ENCODE measurements at places on chromosomes 2 and 18.

- no peak for DNase-seq
Measured at GRCh38 chr18:63868546-63868945, 19.0 kb upstream of the SERPINB2 start.

DNA sequence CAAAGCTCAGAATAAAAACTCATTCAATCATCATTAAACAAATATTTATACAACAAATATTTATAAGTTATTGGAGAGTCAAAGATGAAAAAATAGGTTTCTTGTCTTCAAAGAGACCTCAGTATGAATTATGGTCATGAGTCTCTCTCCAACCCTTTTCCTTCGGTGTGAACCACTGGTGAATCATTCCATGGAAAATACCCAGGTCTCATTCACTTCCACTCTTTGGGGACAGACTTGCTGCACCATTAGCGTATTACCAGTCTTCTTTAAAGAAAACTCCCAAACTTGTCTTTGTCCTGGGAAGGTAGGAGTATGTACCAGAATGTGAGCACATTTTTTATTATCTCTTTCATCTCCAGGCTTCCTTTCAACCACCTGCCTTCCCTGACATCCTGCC is 257.4 kb upstream of the RBMS1 start:
- DNase-seq: no peak

DNA sequence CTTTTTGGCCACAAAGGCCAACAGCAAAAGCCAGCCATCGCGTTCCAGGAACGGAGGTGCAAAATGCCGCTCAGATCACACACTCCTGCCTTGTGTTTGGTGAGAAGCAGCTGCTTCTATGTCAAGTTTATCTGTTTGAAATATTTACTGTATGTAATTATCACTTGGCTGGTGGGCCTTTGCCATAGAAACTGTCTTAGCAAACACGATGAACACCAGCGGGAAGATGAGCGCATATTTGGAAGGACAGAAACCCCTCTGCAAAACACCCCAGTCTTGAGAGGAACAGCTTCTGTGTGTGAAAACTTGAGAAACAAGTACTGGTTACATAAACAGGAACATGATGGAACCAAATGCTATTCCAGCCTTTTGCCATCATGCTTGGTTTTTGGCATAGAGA is 59.7 kb downstream of the SCG2 start:
- DNase-seq: no peak

DNA sequence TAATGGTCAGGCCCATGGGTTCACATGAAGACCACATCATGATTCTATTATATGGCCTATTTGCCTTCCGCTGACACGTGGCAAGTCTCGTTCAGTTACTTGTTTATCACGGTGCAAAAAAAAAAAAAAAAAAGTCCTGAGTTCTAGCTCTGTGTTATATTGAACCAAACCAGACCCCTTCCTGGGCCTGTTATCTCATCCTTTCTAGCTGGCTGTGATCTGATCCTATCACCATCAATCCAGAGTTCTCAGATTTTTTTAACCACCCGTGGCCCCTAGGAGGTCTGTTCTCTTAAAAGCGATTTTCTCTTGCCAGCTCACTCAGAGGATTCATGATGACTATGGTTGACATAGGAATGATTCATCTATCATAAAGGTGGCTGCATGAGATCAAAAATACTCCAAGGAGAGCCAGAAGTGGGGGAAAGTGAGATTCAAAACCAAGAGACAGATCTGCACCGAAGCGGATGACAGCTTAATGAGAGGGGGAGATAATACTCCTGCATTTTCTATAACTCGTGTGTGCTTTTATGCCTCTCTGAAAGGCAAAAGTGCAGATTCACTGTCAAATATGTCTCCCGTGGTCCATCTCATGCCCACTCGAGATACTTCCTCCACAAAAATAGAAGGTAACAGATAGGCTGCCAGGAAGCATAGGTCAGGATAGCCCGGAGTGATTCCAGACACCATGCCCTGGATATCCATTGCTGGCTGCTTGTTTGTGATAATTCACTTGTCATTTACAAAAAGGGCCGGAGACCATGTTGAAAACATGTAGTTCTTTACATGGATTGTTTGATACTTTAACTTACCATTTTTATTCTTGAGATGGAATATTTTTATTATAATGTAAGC is 505.7 kb upstream of the KLHL29 start:
- no peak for DNase-seq

- no peak for DNase-seq
Measured at GRCh38 chr2:222318712-222319585, 20.2 kb upstream of the PAX3 start.

DNA sequence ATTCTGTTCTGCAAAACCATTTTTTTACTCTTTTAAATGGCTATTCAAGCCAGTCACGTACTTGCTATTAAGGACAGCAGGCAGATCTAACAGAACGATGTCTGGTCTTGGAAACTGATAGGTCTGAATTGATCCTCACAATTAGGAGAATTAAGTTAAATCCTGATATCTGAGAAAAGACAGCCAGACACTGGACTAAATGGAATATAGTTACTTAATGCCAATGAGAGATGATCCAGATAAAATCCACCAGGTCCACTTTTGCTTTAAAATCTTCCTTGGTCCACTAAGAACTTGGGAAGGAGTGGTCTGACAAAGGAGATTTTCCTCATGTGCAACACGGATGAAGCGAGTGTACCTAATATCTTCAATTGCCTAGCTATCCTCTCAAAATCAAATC is 86.9 kb downstream of the PLEKHM3 start:
- no peak for DNase-seq

- no peak for DNase-seq
Measured at GRCh38 chr2:14011190-14011589, 621.3 kb upstream of the LRATD1 start.

DNA sequence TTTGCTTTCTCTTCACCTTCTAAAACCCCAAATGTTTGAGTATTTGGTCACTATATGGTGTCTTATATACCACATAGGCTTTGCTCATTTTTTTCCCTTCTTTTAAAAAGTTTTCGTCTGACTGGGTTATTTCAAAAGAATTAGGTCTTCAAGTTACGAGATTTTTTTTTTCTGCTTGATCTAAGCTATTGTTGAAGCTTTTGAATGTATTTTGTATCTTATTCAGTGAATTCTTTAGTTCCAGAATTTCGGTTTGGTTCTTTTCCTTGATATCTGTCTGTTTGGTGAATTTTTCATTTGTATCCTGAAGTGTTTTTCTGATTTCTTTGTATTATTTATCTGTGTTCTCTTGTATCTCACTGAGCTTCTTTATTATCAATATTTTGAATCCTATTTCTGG is 93.5 kb downstream of the ARL6IP6 start:
- no peak for DNase-seq

GRCh38 chr2:49255409-49255971 is 101.2 kb upstream of the FSHR start:
- no peak for DNase-seq

GRCh38 chr2:54120950-54121349 is 5.5 kb downstream of the ACYP2 start:
- no peak for DNase-seq

DNA sequence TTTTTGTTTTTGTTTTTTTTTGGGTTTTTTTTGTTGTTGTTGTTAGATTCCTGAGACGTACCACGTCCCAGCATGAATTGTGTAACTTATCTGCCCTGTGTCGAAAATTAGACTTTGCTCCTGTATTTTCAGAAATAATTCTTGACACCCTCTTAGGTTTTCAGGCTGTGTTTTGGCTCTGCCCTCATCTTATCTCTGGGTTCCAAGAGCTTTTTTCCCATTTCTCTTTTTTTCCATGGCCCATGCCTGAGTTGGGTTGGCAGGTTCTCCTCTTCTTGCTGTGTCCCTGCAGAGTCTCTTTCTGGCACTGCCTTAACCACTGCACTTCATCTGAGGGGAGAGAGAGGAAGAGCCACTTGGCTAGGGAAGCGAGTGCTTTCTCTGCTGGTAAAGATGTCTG is 42.4 kb downstream of the CTIF start:
- DNase-seq: no peak

- no peak for DNase-seq
Measured at GRCh38 chr18:48947560-48947959, 3.2 kb downstream of the SMAD7 start.

DNA sequence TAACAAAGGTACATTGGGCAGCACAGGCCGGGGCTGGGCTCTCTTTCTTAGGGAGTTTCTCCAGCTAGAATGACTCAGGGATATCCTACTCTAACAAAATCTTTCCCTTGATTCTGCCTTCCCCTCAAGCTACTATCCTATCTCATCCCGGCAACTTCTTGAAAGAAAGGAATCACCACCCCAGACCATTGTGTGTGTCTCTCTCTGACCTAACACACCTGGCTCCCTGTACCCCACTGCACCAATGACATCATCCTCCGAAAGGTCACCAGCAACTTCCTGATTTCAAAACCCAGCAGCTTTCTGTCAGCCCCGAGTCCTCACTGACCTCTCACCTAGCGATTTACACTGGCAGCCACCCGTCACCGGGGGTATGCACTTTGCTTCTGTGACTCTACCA is 72.1 kb upstream of the MAP4K4 start:
- no peak for DNase-seq
